Neural cell (in vitro differentiated cells): ENCODE measurements at places on chromosomes 7 and 10. TPM values are rescaled to one million over a fixed set of nuclear protein-coding genes. Genes with fewer than 3 reads are reported as not detected.

GTPBP4 gene
- polyA plus RNA-seq: 32.7 and 37.5 TPM in 2 replicates

TMEM196 gene
- polyA plus RNA-seq: 30.3 and 35.7 TPM in 2 replicates

ANKRD22 gene
- polyA plus RNA-seq: 0.57 and 1.3 TPM in 2 replicates

NPSR1 gene
- not detected in 2 replicates for polyA plus RNA-seq

IFIT2 gene
- polyA plus RNA-seq: 0.26 and 1.1 TPM in 2 replicates
